Stomach (tissue), 19 donors: ENCODE measurements at places on chromosomes 3 and 15. TPM values are rescaled to one million over a fixed set of nuclear protein-coding genes. Genes with fewer than 3 reads are reported as not detected.

GRCh38 chr3:4976109-4976508 lies 3.1 kb upstream of the BHLHE40 start:
- peaks cover 14% of the 10 kb centered on the region for H3K4me1 ChIP-seq
- H3K4me3 ChIP-seq = no peak overlapping the region
- peak; percentile 48 for DNase-seq
- H3K27ac ChIP-seq = peak overlapping the region; percentile 99
- H3K36me3 ChIP-seq = no peaks in the 10 kb centered on the region
- H3K27me3 ChIP-seq = no peaks in the 10 kb centered on the region

Gene PARP3
- 39.7 TPM for total RNA-seq

DNA sequence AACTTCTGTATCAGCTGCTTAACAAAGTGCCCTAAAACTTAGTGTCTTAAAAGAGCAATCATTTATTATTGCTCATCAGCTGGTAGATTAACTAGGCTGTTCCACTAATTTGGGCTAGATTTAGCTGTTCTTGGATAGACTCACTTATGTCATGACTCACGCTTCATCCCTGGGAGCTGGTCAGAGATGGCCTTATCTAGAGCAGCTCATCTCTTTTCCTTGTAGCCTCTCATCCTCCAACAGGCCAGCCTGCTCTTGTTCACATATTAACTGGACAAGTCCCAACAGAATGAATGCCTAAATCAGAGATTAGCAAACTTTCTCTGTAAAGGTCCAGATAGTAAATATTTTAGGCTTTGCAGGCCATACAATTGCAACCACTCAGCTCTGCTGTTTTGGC lies 66.9 kb upstream of the PLAAT1 start:
- no peak overlapping the region for H3K27ac ChIP-seq
- no peak for DNase-seq
- no peaks in the 10 kb centered on the region for H3K27me3 ChIP-seq
- H3K36me3 ChIP-seq = no peaks in the 10 kb centered on the region

GRCh38 chr3:14818804-14819500 lies at the start of gene FGD5:
FGD5 (plus strand) TSS chr3:14818962; CDS start chr3:14819072, 110 bp downstream.
- peaks cover 19% of the 10 kb centered on the region for H3K36me3 ChIP-seq
- no peaks in the 10 kb centered on the region for H3K27me3 ChIP-seq
- no peak within 1 kb of the TSS for H3K4me3 ChIP-seq
- no peak within 1 kb of the TSS for H3K27ac ChIP-seq

- no peaks in the 10 kb centered on the region for H3K4me1 ChIP-seq
- no peak overlapping the region for H3K27ac ChIP-seq
- DNase-seq = no peak
- H3K4me3 ChIP-seq = no peak overlapping the region
- H3K27me3 ChIP-seq = no peaks in the 10 kb centered on the region
Measured at GRCh38 chr15:95656595-95656994, 673.9 kb upstream of the NR2F2 start.

GRCh38 chr3:172520301-172520831 lies 2.9 kb downstream of the TNFSF10 start:
- peaks cover 73% of the 10 kb centered on the region for H3K4me1 ChIP-seq
- no peak for DNase-seq
- no peak overlapping the region for H3K4me3 ChIP-seq

Gene CACNA2D3
- total RNA-seq = 3.8 TPM

GRCh38 chr3:120102674-120103073 lies 8.4 kb upstream of the GSK3B start:
- H3K4me3 ChIP-seq = no peak overlapping the region
- peaks cover 30% of the 10 kb centered on the region for H3K4me1 ChIP-seq
- H3K27me3 ChIP-seq = no peaks in the 10 kb centered on the region
- no peaks in the 10 kb centered on the region for H3K36me3 ChIP-seq
- DNase-seq = peak; percentile 63
- no peak overlapping the region for H3K27ac ChIP-seq
